ENCODE measurements at places on chromosomes 5 and 9.

GRCh38 chr5:32275396-32275741 lies 37.4 kb downstream of the MTMR12 start:
- no peak for DNase-seq

GRCh38 chr9:80509358-80509757 lies 937.6 kb downstream of the TLE4 start:
- no peak for DNase-seq

GRCh38 chr5:141753971-141754713 lies 72.1 kb upstream of the ARAP3 start:
- no peak for DNase-seq

GRCh38 chr5:52007230-52007858 lies 624.1 kb downstream of the ISL1 start:
- DNase-seq = no peak

DNA sequence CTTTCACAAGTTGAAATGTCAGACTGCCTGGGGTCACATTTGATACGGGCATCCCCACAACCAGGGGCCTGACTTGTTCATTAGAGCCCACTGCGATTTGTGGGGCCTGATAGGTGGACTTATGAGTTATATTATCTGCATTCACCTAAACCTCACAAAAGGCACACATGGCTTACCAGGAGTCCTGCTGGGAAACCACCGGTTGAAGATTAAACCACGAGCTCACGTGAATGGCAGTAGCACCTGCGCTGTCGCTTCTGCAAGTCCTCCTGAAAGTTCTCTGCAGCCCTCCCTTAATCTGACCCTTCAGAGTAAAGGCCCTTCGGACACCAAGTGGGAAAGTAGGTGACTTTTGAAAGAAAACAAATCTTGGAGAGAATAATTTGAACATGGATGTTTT lies 68.9 kb downstream of the PPIC start:
- DNase-seq = no peak

DNA sequence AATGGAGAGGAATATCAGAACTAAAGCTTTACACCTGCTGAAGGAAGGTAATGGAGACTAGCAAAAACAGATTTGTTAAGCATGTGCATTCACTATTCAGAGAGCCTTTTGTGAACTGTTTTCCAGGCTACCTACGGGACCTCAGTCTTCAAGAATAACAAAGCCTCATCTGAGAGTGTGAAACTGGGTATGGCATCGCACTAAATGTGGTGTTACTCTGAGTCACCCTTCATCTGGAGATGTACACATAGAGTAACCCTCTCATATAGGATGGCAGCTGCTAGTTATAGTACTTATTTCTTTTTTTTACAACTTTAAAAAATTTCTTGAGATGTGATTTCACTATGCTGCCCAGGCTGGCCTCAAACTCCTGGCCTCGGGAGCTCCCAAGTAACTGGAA lies 306.8 kb downstream of the ZNF608 start:
- DNase-seq = no peak
